CD4-positive, alpha-beta T cell (primary cell): ENCODE measurements at places on chromosomes 2 and 18.
A peak's percentile ranks its signal among the peaks of the same experiment; 100 is the strongest.

- no peaks in the 10 kb centered on the region for H3K27me3 ChIP-seq
- H3K4me3 ChIP-seq = no peak overlapping the region
- no peak for DNase-seq
- peaks cover 40% of the 10 kb centered on the region for H3K4me1 ChIP-seq
- H3K36me3 ChIP-seq = no peaks in the 10 kb centered on the region
These were observed 46.5 kb downstream of the TET3 start for GRCh38 chr2:74031221-74031620.

GRCh38 chr2:145615626-145616025 lies 1095.7 kb upstream of the ZEB2 start:
- H3K36me3 ChIP-seq = no peaks in the 10 kb centered on the region
- DNase-seq = no peak
- H3K4me3 ChIP-seq = no peak overlapping the region

- no peaks in the 10 kb centered on the region for H3K27me3 ChIP-seq
- no peak overlapping the region for H3K4me3 ChIP-seq
- no peak overlapping the region for H3K27ac ChIP-seq
- H3K4me1 ChIP-seq = no peaks in the 10 kb centered on the region
- H3K36me3 ChIP-seq = no peaks in the 10 kb centered on the region
These were observed 71.8 kb upstream of the RAB12 start for GRCh38 chr18:8537400-8537799.

DNA sequence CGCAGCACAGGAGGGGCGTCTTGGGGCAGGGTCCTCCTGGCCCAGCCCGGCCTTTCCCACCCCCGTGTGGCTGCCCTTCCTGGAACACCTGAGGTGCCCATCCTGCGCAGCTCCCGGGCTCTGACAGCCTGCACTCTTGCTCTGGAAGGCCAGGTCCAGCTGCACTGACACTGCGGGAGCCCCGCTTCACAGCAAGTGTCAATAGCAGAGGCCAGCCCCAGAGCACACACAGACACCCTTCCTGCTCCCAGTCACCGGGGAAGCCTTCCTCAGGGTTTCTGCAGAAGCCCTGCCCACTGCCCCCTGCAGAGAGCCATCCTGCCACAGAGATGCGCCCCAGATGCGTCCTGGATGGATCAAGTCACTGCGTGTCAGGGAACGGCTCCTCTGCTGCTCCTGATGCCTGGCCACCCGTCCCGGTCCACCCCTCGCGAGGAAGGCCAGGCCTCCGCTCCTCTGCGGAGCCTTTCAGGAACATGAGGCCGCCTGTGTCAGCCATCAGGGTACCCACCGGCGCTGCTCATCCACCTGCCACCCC lies 519.2 kb upstream of the MYT1L start:
- no peaks in the 10 kb centered on the region for H3K36me3 ChIP-seq
- H3K4me1 ChIP-seq = no peaks in the 10 kb centered on the region
- no peak overlapping the region for H3K4me3 ChIP-seq
- H3K27ac ChIP-seq = no peak overlapping the region
- no peaks in the 10 kb centered on the region for H3K27me3 ChIP-seq

DNA sequence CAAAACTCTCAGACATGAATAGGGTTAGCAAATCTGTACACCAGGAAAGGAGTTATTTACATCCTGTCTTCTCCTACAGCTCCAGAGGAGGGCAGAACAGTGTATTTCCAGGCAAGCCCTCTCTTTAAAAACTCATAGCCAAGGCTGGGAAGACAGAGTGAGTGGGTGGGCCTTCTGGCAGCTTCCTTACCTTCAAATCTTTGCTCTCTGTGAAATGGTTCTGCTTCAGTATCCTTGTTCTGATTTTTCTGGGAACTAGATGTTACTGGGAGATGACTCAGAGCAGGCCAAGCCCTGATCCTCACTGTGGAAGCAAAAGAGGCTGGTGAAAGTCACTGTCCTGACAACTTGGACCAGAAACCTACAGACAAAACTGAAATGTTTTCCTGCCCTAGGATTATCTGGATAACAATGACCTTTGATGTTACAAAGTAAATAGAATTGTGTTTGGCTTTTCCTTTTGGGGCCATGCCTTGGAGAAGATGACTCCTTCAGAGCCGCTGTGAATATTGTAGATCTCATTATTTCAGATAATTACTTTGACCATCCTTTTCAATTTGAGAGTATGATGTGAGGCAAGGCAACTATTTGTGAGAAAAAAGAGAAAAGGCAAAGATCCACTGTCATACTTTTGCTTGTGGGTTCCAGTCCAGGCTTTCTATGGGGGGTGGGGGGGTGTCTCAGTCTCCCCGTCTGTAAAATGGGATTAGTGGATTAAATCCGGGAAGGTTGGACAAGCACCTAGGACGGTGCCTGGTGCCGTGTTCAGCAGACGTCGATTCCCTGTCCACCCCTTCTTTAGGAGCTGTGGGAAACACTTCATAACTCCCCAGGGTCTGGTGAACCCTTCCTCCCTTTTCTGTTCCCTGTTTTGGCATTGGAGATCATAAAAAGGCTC lies 644 bp upstream of the QPCT start:
- DNase-seq = no peak
- H3K4me3 ChIP-seq = peak overlapping the region; percentile 55
- H3K36me3 ChIP-seq = no peaks in the 10 kb centered on the region
- peaks cover 14% of the 10 kb centered on the region for H3K4me1 ChIP-seq
- no peak overlapping the region for H3K27ac ChIP-seq
- H3K27me3 ChIP-seq = no peaks in the 10 kb centered on the region

- H3K4me1 ChIP-seq = no peaks in the 10 kb centered on the region
- H3K27ac ChIP-seq = no peak overlapping the region
- no peaks in the 10 kb centered on the region for H3K36me3 ChIP-seq
- no peak for DNase-seq
These were observed 136.3 kb downstream of the ZEB2 start for GRCh38 chr2:144383571-144384100.

- no peaks in the 10 kb centered on the region for H3K4me1 ChIP-seq
- no peak for DNase-seq
- no peak overlapping the region for H3K4me3 ChIP-seq
- H3K27ac ChIP-seq = no peak overlapping the region
- H3K36me3 ChIP-seq = no peaks in the 10 kb centered on the region
These were observed 30.5 kb downstream of the LTBP1 start for GRCh38 chr2:32977228-32977758.

GRCh38 chr2:139685090-139685983 lies 905.1 kb upstream of the NXPH2 start:
- no peak overlapping the region for H3K4me3 ChIP-seq
- H3K27me3 ChIP-seq = no peaks in the 10 kb centered on the region
- no peaks in the 10 kb centered on the region for H3K36me3 ChIP-seq
- no peak overlapping the region for H3K27ac ChIP-seq
- H3K4me1 ChIP-seq = no peaks in the 10 kb centered on the region

- H3K4me1 ChIP-seq = no peaks in the 10 kb centered on the region
- peaks cover 7% of the 10 kb centered on the region for H3K36me3 ChIP-seq
- no peak overlapping the region for H3K27ac ChIP-seq
- no peak overlapping the region for H3K4me3 ChIP-seq
These were observed 79.4 kb downstream of the NOL10 start for GRCh38 chr2:10610213-10610910.

GRCh38 chr2:50863218-50863617 lies 168.7 kb downstream of the NRXN1 start:
- no peak for DNase-seq
- no peaks in the 10 kb centered on the region for H3K4me1 ChIP-seq
- no peak overlapping the region for H3K4me3 ChIP-seq
- no peaks in the 10 kb centered on the region for H3K27me3 ChIP-seq
- no peaks in the 10 kb centered on the region for H3K36me3 ChIP-seq

GRCh38 chr2:100188326-100188725 lies 45.9 kb upstream of the AFF3 start:
- no peaks in the 10 kb centered on the region for H3K36me3 ChIP-seq
- no peaks in the 10 kb centered on the region for H3K4me1 ChIP-seq
- no peaks in the 10 kb centered on the region for H3K27me3 ChIP-seq
- H3K27ac ChIP-seq = no peak overlapping the region
- DNase-seq = no peak
- no peak overlapping the region for H3K4me3 ChIP-seq

DNA sequence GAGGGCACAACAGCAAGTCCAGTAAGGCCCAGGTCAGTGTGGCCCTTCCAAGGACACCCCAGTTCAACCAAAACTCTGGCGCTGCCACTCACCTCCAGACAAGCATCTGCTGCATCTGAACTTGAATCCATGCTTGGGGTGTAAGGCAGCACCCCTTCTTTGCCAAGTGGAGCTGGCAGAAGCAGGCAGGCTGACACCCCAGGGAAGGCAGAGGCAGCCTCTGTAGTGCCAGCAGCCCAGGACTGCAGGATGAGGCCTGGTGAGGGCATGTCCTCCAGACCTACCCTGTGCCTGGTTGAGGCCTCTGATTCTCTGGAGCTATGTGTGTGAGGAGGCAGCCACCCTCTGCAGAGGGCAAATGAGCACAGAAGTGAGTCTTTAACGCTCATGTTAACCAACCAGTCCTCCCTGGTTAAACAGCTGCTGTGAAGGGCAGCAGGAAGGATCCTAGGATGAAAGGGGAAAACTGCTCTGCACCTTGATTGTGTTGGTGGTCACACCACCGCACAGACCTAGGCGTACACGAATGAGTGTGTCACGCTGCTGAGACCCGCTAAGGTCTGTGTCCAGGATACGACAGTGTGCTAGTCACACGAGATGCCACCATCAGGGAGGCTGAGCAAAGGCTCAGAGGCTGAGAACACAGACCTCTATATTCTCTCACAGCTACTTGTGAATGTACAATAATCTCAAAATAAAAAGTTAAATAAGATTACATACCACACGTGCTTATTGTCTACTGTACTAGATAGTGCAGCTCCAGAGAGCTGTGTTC lies 2.2 kb downstream of the PARD6G start:
- H3K36me3 ChIP-seq = no peaks in the 10 kb centered on the region
- no peak for DNase-seq
- no peak overlapping the region for H3K4me3 ChIP-seq
- no peak overlapping the region for H3K27ac ChIP-seq
- peaks cover 13% of the 10 kb centered on the region for H3K4me1 ChIP-seq
- H3K27me3 ChIP-seq = peaks cover 44% of the 10 kb centered on the region

- H3K36me3 ChIP-seq = no peaks in the 10 kb centered on the region
- no peak overlapping the region for H3K4me3 ChIP-seq
- H3K27me3 ChIP-seq = no peaks in the 10 kb centered on the region
- H3K4me1 ChIP-seq = no peaks in the 10 kb centered on the region
- no peak overlapping the region for H3K27ac ChIP-seq
- no peak for DNase-seq
These were observed 158.0 kb downstream of the CELF4 start for GRCh38 chr18:37407571-37407970.

- H3K36me3 ChIP-seq = peaks cover 85% of the 10 kb centered on the region
- H3K27me3 ChIP-seq = no peaks in the 10 kb centered on the region
- peaks cover 8% of the 10 kb centered on the region for H3K4me1 ChIP-seq
- DNase-seq = no peak
- no peak overlapping the region for H3K4me3 ChIP-seq
- H3K27ac ChIP-seq = no peak overlapping the region
These were observed 8.4 kb downstream of the YPEL5 start for GRCh38 chr2:30155202-30155601.

DNA sequence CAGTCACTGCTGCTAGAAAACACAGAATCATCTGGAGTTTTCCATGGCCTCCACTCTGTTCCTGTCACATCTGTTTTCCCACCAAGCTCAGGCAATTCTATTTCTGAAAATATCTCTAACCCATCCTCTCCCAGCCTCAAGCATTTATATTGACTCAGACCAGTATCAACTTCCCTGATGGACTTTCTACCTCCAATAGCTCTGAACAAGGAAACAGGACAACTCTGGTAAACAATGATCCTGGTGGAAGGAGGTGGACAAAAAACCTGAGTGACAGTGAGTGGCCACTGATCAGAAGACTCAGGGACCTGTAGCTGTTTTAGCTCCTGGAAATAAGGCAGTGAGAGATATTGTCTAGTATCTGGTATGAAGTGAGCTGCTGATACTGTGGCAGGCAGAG lies 23.4 kb downstream of the BMP10 start:
- H3K27ac ChIP-seq = no peak overlapping the region
- no peak for DNase-seq

GRCh38 chr18:939166-939565 lies 34.5 kb downstream of the ADCYAP1 start:
- no peak for DNase-seq
- no peaks in the 10 kb centered on the region for H3K36me3 ChIP-seq
- no peaks in the 10 kb centered on the region for H3K4me1 ChIP-seq
- H3K4me3 ChIP-seq = no peak overlapping the region
- H3K27ac ChIP-seq = no peak overlapping the region

DNA sequence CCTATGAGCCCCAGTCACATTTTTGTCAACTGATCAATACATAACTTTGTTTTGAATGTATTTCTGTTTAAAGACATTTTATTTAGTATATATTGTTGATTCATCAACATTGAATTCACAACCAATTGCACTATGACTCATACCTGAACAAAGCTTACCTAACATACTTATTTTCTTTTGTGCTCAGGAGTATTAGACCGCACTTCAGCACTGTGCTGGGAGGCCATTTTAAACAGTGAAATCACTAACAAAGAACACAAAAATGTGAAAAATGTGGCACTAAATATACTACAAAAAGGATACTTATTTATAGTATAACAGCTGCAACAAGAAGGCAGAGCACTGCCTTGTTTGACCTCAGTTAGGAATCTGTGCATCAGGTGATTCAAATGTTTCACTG lies 12.4 kb upstream of the IFIH1 start:
- no peak overlapping the region for H3K4me3 ChIP-seq
- H3K27ac ChIP-seq = no peak overlapping the region
- no peaks in the 10 kb centered on the region for H3K36me3 ChIP-seq

DNA sequence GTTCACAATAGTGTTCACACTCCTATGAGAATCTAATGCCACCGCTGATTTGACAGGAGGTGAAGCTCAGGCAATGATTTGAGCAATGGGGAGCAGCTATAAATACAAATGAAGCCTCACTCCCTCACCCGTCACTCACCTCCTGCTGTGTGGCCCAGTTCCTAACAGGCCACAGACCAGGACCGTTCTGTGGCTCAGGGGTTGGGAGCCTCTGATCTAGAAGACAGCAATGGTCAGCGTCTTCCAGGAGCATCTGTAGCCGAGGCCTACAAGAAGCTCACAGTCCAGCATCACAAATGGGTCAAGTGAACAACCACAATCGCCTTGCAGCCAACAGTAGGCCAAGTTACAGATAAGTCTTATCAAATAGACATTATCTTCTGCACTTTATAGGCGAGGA lies 110.0 kb upstream of the SLC66A3 start:
- peaks cover 2% of the 10 kb centered on the region for H3K27me3 ChIP-seq
- no peaks in the 10 kb centered on the region for H3K4me1 ChIP-seq
- no peaks in the 10 kb centered on the region for H3K36me3 ChIP-seq

GRCh38 chr2:150477347-150477746 lies 10.1 kb downstream of the RND3 start:
- H3K27ac ChIP-seq = no peak overlapping the region
- no peaks in the 10 kb centered on the region for H3K36me3 ChIP-seq
- H3K4me1 ChIP-seq = no peaks in the 10 kb centered on the region
- DNase-seq = no peak
- no peaks in the 10 kb centered on the region for H3K27me3 ChIP-seq

DNA sequence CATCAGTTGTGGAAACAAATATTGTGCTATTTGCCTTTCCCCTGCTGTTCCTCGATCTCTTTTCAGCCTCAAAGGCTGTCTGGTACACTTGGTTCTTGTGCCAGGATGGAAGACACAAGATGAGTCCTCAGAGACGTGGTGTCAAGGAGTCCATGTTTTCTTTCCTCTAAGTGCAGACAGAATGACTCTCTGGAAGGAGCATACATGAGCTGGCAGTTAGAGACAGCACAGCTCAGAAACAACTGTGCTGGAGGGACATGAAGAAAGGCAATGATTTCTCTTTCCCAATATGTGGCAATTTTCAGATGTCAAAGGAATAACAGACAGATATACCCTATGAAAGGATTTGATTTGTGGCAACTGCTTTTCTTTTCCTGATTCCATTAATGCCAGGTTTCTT lies 162.2 kb downstream of the AFF3 start:
- no peak overlapping the region for H3K27ac ChIP-seq
- H3K27me3 ChIP-seq = no peaks in the 10 kb centered on the region
- H3K4me1 ChIP-seq = no peaks in the 10 kb centered on the region
- no peaks in the 10 kb centered on the region for H3K36me3 ChIP-seq
- no peak for DNase-seq
